ENCODE measurements at places on chromosomes 6 and 20.

GRCh38 chr6:156777577-156778453 is 637 bp downstream of the ARID1B start:
- peak; percentile 50 for DNase-seq

GRCh38 chr6:44969446-44970185 is 358.5 kb upstream of the RUNX2 start:
- no peak for DNase-seq

- no peak for DNase-seq
Observed at GRCh38 chr6:25202504-25202903, 76.7 kb upstream of the CARMIL1 start.

DNA sequence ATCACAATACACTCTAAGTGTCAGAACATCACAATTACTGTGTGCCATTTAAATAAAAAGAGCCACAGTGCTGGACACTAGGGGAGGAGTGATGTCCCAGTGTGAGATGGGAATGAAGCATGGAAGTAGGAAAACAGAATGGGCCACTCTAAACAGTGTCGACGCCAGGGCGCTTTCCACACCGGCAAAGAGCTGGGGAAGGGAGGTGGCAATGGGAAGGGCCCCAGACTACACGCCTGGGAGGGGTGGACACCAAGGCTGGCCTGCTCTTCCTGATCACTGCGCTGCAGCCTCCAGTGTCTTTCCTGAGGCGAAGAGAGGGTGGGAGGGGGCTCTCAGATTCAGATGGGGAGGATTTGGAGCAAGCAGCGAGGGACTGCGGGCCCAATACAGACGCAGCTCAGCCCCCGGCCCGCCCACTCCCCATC is 75.9 kb downstream of the ERMARD start:
- DNase-seq, result no peak

DNA sequence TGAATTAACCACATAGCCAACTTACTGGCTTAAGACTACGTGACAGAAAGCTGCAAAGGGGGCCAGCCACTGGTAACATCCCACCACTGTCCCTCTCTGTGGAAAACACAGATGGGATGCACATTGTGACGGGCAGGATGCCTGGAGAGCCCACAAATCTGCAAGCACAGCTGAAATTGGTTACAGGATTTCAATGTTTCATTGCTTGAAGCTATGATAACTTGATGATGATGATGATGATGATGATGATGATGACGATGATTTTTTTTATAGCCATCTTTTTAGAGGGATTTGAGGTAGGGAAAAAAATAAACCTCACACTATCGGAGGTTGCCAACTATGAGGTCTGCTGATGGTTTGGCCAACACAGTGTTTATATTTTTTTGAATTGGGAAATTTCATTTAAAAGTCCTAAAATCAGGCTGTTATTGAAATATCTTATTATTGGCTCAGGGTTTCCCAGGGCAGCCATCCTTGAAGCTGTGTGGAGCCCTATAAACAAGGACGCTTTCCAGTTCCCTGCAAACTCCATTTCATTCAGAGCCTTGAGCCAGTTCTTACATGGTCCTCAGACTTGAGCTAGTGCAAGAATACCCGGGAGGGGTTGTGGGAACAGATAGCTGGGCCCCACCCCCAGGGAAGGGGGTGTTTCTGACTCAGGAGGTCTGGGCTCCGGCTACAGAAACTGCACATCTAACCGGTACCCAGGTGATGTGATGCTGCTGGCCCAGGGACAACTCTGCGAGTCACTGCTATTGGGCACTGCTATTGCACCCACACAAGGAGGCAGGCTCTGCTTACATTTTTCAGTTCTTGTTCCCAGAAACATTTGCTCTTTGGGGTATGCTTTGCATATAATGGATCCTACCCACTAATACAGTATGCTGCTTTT is 27.1 kb downstream of the BCAS1 start:
- DNase-seq, result no peak

GRCh38 chr6:51842061-51842803 is 245.2 kb downstream of the PKHD1 start:
- DNase-seq, result no peak

GRCh38 chr20:11520596-11520995 is 397.1 kb upstream of the BTBD3 start:
- DNase-seq, result no peak

DNA sequence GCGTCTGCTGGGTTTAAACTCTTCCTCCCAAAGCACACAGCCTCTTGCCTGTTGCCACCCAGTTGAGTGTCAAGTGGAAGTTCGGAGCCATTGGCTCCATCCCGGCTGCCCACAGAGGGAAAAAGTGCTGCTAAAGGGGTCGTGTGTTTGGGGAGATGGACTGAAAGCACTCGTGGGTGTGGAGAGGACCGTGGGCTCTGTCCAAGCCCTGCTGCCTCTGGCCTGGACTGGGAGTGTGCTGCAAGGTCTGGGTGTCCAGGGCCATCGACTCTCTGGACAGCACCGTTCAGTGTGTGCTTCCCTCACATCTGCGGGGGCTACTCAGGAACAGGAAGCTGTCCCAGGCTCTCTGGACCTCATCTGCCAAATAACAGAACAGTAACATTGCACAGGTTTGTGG is 269.3 kb downstream of the DLL1 start:
- no peak for DNase-seq

- no peak for DNase-seq
Observed at GRCh38 chr6:142551274-142551811, 249.5 kb downstream of the ADGRG6 start.

DNA sequence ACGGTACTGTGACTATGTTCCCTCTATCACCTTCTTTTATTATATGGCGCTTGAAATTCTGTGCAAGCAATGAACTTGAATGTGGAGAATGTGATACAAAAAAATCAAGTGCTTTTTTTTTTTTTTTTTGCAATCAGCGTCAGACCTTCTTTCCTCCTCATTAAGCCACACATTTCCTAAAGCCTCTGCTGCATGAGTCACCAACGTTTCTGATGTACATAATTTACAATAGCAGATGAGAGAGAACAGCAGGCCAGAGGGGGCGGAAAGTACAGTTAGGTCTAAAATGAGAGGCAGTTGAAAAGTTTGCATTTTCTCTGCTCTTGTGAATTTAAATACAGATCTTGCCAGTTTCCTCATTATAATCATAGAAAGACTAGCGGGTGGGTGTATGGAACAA is 114.6 kb upstream of the RIPOR2 start:
- DNase-seq, result peak; percentile 96

GRCh38 chr20:25247518-25247955 is 348 bp upstream of the PYGB start:
- DNase-seq, result peak; percentile 50

- DNase-seq, result no peak
Observed at GRCh38 chr6:153123801-153124200, 7.3 kb downstream of the RGS17 start.

DNA sequence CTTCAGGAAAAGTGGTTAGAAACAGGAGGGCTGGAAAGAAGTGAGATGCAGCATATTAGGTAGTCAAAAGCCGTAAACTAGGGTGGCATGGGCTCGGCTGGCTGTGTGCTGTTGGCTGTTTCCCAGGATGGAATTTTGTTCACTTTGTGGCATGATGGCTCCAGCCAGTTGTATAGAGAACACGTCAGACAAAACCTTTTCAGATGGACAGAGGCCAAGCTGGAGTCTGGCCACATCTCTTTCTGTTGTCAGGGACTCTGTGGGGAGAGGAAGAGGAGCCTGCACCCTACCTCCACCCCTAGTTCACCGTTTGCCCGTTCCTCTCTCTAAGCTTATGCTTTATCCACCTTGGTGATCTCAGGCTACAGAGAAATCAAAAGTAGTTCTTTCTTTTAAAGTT is 22.0 kb downstream of the C6orf89 start:
- no peak for DNase-seq

DNA sequence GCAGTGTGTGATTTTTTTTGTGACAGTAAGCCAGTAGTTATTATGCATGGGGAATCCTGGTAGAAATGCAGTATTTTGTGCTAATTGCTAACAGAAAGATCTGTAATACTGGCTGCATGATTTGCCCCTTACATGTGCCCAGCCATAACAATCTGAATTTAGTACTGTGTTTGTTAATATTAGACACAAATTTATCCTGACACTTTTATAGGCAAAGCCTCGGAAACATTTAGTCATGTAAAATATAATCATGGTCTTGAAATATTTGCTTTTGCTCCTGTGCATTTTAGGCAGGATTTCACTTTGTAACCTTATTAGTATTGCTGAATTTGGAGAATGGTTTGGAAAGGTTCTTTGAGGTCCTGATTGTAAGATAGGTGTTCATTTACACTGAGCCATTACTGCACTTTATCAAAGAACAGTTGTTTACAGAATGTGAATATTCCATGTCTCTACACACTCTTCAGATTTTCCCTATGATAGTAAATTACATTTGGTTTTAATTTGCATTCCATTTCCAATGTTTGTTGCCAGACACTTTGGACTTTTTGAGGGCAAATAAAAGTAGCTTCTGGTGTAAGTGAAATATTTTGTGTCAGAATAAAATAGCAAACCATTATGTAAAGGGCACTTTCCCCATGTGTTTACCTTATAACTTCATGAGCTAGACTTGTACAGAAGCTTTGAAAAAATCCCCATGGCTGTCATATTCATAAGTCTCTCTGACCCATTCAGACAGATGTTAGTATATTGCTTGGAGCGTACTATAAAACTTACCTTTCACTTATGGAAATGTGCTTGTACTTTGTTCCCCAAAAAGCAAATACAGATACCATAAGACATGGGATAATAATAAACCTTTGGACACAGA is 349.9 kb downstream of the ARHGAP18 start:
- no peak for DNase-seq

DNA sequence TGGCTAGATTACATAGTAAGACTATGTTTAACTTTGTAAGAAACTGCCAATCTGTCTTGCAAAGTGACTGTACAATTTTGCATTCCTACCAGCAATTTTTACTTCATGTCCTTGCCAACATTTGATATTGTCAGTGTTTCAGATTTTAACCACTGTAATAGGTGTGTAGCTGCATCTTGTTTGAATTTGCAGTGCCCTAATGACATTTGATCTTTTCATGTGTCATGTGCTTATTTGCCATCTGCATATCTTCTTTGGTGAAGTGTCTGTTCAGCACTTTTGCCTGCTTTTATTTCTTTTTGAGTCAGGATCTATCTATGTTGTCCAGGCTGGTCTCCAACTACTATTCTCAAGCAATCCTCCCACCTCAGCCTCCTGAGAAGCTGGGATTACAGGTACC is 2.4 kb upstream of the PRPH2 start:
- no peak for DNase-seq

- peak; percentile 85 for DNase-seq
Observed at GRCh38 chr20:462199-462991, at the start of gene TBC1D20. Gene TBC1D20 (minus strand): TSS chr20:462533. CDS start chr20:462405, 128 bp downstream.

DNA sequence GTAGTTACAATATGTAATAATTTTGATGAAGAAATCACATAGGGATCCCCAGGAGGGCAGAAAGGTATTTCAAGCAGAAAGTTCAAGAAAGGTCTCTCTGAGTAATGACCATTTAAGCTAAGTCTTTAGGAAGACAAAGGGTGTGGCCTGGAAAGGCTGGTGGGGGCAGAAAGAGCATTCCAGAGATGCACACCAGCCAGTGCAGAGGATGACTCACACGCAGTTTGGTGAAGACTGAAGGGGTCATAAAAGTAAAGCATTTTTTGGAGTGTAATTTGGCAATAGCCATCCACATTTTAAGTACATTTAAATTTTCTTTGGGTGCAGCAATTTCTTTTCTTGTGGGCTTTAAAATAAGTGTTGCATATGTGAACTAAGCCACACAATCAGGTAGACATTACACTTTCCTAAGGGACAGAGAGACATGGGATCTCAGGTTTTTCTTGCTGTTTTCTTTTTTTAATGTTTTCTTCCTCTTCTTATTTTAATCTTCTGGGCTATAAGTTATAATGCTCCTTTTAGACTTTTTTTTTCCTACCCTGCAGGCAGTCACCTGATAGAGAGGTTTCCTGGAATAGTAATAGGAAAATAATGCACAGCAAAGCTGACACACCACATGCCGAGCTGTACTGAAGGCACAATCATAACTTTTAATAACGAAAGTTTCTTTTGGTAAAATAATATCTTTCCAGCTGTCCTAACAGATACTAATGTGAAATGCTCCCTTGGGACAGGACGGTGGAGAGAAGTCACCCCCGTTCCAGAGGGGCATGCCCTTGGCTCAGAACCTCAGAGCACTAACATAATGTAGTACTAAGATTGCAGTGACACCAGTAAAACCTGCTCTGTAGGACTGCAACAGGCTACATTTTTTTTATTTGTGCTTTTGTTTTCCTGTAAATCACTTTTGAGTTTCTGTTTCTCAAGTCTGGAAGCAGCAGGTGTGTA is 49.6 kb upstream of the PTPRK start:
- no peak for DNase-seq

- no peak for DNase-seq
Observed at GRCh38 chr6:166778776-166779175, 151.7 kb upstream of the RPS6KA2 start.

- no peak for DNase-seq
Observed at GRCh38 chr6:125124049-125124669, 29.4 kb upstream of the TPD52L1 start.

DNA sequence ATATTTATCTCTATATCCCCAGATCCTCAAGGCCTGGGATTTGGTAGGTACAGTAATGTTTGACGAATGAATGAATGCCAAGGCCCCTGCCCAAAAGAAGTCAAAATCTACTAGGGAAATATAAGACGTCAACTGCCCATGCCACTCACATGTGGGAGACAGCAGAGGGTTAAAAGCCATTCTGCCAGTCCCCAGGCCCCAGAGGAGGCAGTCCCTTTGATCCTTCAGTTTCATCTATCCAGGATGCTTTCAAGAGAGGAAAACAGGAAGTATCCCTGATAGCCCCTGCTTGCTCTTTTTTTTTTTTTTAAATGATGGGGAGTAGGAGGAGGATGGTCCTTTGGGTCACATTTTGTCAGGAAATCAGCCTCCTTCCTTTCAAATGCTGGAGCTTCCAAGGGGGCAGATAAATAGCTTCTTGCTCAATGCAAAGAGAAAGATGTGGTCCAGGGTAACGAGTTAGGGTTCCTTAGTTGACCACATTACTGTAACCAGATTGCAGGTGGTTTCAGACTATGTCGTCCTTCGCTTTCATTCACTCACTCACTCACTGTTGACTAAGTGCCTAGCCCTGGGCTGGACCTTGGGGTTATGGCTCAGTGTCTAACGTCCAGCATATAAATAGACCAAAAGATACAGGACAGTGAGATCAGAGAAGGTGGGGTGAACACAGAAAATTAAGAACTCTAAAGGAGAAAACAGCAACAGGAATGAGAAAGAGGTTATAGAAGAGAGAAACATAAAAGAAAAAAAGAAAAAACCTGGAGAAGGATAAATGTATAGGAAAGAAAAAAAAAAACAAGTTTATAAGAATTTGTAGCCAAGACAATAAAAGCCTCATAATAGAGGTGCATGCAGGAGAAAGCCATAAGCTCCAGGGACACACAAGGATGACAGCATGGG is 64.6 kb upstream of the PIM1 start:
- no peak for DNase-seq

- no peak for DNase-seq
Observed at GRCh38 chr6:151317995-151318365, 73.4 kb downstream of the ZBTB2 start.

Data from Kasumi-1 (cell line).